ENCODE measurements at places on chromosomes 11 and 22.
A peak's percentile ranks its signal among the peaks of the same experiment; 100 is the strongest.

DNA sequence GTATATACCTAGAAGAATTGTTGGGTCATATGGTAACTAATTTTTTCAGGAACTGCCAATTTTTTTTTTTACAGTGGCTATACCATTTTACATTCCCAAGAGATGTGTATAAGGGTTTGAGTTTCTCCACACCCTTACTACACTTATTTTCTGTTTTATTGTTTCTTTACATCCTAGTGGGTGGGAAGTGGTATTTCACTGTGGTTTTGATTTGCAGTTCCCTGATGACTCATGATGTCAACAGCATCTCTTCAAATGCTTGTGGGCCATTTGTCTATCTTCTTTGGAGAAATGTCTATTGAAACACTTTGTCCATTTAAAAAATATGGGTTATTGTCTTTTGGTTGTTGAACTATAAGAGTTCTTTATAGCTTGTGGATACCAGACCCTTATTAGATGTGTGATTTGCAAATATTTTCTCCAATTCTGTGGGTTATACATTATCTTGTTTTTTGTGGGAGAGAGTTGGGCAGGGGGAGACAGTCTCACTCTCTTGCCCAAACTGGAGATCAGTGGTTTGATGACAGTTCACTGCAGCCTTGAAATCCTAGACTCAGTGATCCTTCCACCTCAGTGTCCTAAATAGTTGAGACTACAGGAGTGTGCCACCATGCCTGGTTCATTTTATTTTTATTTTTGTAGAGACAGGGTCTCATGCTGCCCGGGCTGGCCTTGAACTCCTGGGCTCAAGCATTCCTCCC lies 30.3 kb upstream of the PISD start:
- no peak for DNase-seq

GRCh38 chr11:114925591-114925990 lies 247.3 kb downstream of the NXPE2 start:
- DNase-seq = no peak

DNA sequence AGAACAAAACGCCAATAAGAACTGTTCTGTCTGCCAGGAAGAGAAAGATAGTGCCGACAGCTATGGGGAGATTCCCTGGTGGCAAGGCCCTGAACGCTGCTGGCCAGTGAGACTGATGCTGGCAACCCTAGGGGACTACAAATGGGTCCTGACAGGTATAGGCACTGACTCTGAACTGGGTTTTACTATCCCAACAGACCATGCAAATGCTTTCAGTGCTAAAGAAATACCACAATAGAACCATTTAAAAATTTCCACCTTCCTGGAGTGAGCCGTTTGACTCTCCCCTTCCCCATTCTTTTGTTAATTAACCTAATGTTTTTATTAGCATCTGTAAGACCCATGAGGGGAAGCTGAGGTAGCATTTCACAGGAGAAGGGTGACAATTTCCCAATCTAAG lies 25.7 kb downstream of the USP28 start:
- DNase-seq = no peak

- no peak for DNase-seq
These were observed 156.4 kb upstream of the TBCEL start for GRCh38 chr11:120867531-120867930.

DNA sequence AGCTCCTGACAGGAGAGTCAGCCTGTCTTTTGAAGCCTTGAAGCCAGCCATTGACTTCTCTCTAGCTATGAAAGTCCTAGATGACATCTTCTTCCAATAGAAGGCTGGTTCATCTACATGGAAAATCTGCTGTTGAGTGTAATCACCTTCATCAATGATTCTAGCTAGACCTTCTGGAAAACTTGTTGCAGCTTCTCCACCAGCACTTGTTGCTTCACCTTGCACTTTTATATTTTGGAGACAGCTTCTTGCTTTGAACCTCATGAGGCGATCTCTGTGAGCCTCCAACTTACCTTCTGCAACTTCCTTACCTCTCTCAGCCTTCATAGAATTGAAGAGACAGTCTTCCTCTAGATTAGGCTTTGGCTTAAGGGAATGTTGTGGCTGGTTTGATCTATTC lies 58.3 kb downstream of the MYO7A start:
- no peak for DNase-seq

DNA sequence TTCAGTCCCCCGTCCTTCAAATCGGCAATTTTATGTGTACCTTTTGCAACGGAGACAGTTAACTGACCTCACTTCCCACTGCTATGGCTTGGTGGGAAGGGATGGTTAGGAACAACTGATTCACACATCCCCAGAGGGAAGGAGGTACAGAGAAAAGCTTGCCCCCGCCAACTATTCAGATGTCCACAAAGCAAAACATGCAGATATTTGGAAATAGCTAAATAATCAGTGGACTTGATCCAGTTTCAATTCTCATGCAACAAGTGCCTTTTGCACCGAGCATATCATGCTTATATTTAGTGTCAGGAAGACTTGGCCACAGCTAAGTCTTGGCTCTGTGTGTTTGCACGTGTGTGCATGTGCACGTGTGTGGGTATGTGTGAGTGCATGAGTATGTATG lies 144.6 kb downstream of the SNX19 start:
- DNase-seq = no peak

DNA sequence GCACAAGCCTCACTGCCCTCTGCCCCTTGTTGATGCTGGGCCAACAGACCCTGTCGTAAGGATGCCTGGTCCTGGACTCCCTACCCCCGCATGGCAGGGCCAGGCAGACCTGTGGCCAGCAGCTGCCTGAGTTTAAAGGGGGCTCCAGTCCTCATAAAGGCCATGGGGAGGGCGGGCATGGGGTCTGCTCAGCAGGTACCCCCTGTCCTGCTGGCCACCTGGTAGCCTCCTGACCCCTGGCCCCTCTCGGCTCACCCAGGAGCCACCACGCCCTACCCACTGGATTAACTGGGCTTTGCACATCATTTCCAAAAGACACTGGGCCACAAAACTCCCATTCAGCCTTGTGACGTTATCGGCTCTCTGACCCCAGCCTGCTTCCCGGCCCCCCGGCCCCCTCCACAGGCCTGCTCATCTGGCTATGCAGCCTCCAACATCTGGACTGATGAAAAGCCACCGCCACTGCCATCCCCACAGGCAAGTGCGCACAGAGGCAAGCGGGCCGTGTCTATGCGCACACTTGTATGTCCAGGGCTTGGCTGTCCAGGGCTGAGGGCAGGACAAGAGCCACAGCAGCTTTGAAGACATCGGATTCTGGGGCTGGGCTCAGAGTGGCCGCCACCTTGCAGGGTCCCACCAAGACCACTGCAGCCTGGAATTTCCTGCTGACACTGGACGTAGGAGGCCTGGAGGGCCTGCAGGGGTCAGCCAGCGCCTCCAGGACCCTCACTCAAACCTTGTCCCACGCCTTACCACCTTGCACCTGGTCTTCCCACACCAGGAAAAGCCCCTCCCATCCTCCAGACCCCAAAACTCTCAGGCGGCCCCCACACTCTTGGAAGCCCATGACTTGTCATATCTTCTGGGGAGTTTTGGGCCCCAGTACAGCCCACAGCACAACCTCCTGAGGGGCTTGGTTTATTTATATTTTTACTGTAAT lies 48.7 kb downstream of the IGF2 start:
- no peak for DNase-seq

DNA sequence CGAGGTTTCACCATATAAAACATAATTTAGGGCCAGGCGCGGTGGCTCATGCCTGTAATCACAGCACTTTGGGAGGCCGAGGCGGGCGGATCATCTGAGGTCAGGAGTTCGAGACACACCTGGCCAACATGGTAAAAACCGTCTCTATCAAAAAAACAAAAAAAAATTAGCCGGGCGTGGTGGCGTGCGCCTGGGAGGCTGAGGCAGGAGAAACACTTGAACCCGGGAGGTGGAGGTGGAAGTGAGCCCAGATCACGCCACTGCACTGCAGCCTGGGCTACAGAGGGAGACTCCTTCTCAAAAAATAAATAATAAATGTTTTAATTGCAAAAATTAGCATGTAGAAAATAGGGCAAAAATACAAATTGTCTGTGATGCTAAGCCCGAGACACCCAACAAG lies 993 bp upstream of the SFI1 start:
- no peak for DNase-seq

DNA sequence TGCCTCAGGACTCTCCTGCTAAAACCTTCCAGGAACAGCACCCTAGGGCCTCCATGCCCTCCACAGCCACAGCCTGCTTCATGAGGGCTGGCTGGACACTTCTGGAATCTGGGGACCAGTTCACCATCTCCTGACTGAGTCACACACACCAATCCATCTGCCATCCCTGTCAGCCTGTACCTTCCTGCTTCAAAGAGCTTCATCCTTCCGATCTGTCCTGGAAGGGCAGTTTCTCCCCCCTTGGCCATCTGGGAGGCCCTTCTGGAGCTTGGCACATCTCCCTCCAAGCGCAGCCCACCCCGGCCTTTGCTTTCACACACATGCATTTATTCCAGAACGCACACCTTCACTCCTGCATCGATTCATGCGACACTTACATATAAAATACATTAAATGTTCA lies 13.0 kb downstream of the APBB1 start:
- no peak for DNase-seq

DNA sequence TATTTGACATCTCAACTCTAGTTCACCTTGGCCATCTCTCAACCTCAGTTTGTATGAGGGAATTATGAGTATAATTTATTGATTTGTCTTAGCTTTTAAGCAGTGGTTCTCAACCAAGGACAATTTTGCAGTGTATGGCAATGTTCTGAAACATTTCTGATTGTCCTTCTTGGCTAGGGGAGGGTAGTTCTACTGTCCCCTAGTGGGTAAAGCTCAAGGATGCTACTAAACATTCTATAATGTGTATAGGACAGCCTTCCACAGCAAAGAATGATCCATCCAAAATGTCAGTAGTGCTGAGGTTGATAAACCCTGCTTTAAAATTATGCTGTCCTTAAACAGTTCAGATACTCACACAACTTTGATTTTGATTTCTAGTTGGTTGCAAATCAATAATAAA lies 78.1 kb upstream of the ALKBH3 start:
- peak; percentile 7 for DNase-seq

DNA sequence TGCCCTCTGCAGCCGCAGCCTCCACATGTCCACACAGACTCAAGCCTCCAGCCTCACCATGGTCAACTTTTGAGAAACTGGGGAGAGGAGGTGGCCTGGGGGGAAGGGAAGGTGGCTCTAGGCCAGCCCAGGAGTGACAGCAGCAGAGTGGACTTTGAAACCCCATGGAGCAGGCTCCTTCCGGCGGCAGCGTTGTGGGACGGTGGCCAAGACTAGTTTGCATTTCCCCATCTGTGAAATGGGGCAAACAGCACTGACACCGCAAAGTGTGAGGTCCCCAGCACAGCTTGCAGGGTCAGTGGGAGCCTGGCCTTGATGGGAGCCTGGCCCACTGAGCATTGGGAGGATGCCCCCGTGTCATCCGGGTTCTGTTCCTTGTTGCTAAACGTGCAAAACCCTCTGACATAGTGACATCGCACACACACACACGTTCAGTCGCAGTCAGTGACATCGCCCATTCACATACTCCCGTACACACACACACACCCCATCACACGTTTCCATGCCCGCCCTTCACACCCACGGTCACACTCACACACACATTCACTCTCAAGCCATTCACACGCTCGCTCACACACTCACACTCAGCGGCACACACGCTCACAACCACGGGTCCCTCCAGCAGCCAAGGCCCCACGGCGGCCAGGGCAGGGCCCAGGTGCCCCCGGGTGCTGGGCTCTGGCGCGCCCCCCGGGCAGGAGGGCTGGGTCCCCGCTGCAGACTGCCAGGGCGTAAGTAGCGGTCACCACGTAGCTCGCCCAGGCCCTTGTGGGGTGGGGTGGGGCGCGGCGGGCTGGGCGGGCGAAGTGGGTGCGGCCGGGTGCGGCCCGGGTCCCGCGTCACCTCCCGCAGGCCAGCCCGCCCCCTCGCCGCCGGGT lies 585 bp downstream of the CYB5R3 start:
- no peak for DNase-seq

- DNase-seq = no peak
These were observed 12.6 kb downstream of the LRRC75B start for GRCh38 chr22:24580276-24580675.

DNA sequence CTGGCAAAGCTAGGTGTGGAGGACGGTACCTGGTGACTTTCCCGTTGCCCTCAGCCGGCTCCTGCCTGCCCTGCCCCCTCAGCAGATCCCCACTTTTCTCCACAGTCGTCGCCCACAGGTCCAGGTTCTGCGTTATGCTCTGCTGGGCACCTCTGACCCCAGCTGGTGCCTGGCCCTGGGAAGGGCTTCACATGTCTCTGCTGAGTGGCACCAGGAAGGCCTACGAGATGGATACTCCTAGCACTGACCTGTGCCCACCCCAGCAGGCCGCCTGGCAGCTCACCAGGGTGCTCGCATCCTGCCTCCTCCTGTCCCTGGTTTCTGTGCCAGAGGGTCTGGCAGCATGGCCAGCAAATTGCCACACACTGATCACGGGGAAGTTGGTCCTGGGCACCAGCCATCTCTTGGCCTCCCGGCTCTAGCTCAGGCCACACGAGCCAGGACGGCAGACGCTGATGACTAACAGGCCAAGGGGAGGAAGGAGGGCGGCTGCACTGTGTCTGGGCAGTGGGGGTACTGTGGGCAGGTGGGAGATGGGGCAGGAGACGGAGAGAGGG lies 13.8 kb downstream of the CARS1 start:
- no peak for DNase-seq

DNA sequence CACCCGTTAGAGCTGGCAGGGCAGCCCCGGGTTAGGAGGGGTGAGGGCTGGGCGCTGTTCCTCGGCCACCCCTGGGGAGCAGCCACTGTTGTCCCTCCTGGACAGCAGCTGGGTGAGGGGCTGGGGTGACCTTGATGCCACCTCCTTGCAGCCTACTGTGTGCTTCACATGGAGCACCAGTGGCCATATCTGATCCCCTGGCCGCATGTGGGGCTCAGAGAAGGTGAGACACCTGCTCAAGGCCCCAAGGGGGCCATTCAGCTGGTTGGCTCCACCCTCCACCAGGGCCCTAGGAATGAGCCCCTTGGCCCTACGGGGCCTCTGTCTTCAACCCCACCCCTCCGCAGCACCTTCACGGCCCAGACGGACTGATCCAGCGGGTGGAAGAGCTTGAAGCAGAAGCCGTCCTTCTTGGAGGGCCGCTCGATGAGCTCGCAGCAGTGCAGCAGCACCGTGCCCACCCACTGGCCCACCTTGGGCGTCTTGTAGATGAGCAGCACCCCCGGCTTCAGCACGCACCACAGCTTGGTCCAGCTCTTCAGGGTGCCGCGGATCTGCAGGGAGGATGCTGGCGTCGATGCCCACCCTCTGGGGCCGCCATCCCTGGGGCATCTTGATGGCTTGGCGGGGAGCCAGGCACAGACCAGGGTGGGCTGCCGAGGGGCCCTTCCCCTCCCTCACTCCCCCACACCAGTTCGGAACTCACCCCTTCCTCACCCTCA lies 44.9 kb downstream of the OSBPL5 start:
- DNase-seq = no peak

DNA sequence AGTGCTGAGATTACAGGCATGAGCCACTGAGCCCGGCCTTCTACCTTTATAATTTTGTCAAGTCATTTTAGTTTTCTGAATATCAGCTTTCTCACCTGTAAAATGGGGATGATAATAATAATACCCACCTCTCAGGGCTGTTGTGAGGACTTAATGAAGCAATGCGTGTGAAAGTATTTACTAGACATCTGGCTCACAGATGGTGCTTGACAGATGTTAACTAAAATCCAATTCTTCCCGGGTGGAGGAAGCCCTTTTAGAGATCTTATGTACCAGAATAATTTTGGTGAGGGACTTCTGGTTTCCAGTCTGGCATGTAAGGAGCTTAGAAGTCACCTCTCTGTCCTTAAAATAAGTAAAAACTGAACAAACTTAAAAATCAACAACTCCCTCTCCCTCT lies 43.7 kb upstream of the NUP160 start:
- no peak for DNase-seq

All from HEK293T (cell line).